Right atrium auricular region (tissue), 2 donors: ENCODE measurements at places on chromosomes 4 and X. TPM values are rescaled to one million over a fixed set of nuclear protein-coding genes. Genes with fewer than 3 reads are reported as not detected.

The SOWAHB gene
- not detected for total RNA-seq

DNA sequence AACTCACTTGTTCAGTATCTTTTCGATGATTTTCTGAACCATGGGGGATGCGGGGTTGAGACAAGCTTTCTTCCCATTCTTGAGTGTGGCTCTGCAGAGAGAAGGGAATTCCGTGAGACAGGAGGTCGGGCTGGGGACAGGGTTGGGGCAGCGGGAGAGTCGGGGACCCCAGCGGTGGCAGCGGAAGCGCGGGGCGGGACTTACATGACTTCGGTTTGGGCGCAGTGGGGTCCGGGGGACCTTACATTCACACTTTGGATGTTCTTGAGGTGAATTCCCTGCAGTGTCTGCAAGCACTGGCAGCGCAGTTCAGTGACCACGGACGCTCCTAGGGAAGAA lies 434 bp downstream of the CXCL3 start:
- H3K27ac ChIP-seq, result peak overlapping the region; percentile 75
- H3K4me1 ChIP-seq, result peaks cover 3% of the 10 kb centered on the region
- H3K27me3 ChIP-seq, result no peaks in the 10 kb centered on the region
- no peak for DNase-seq
- peak overlapping the region; percentile 57 for H3K4me3 ChIP-seq
- no peaks in the 10 kb centered on the region for H3K36me3 ChIP-seq

DNA sequence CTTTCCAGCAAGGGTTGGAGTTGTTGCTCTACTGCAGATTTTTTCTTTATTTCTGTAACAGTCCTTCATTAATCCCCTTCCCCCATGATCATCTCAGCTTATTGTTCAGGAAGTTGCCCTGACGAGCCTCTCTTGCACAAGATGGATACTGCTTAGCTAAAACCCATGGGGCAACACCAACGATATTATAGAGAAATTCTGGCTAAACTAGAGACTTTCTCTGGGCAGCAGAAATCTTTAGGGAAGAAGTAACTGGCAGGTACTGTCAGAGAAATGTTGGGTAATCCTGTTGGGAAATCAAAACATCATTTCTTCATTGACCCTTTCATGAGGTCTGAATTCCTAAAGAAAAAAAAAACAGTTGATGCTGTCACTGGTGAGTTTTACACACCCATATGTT lies 921.3 kb downstream of the NLGN4X start:
- no peaks in the 10 kb centered on the region for H3K27me3 ChIP-seq
- no peaks in the 10 kb centered on the region for H3K4me1 ChIP-seq
- H3K36me3 ChIP-seq, result no peaks in the 10 kb centered on the region
- H3K27ac ChIP-seq, result no peak overlapping the region

The CXCL11 gene
- not detected for total RNA-seq

- H3K4me1 ChIP-seq, result no peaks in the 10 kb centered on the region
- no peak overlapping the region for H3K4me3 ChIP-seq
- DNase-seq, result no peak
- no peaks in the 10 kb centered on the region for H3K36me3 ChIP-seq
- H3K27ac ChIP-seq, result no peak overlapping the region
- H3K27me3 ChIP-seq, result no peaks in the 10 kb centered on the region
Measured at GRCh38 chr4:183356173-183356830, 34.1 kb upstream of the CLDN24 start.

GRCh38 chrX:11214346-11215190 lies 78.6 kb upstream of the AMELX start:
- H3K4me1 ChIP-seq, result no peaks in the 10 kb centered on the region
- no peak overlapping the region for H3K4me3 ChIP-seq

The F8A3 gene
- 9.2 TPM for total RNA-seq

DNA sequence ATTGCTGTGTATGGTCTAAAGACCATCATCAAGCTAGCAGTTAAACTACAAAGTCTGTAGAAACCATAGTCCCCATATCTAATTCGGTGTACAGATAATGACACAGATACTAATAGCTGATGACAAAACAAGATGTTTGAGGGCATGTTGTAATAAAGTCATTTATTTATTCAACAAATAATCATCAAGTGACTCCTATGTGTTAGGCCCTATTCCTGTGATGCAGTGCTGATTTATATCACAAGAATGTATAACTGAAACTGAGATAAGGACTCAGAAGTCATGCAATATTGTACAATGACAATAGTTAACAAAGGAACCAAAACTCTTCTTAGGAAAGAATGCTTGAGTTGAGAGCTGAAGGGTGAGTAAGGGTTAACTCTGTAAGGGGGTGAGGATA lies 315.0 kb upstream of the NR3C2 start:
- no peaks in the 10 kb centered on the region for H3K27me3 ChIP-seq
- DNase-seq, result no peak
- no peaks in the 10 kb centered on the region for H3K4me1 ChIP-seq
- H3K36me3 ChIP-seq, result no peaks in the 10 kb centered on the region

- DNase-seq, result no peak
- no peak overlapping the region for H3K27ac ChIP-seq
- H3K27me3 ChIP-seq, result no peaks in the 10 kb centered on the region
- H3K4me1 ChIP-seq, result no peaks in the 10 kb centered on the region
- H3K4me3 ChIP-seq, result no peak overlapping the region
Measured at GRCh38 chrX:100944601-100945000, 15.9 kb upstream of the XKRX start.

DNA sequence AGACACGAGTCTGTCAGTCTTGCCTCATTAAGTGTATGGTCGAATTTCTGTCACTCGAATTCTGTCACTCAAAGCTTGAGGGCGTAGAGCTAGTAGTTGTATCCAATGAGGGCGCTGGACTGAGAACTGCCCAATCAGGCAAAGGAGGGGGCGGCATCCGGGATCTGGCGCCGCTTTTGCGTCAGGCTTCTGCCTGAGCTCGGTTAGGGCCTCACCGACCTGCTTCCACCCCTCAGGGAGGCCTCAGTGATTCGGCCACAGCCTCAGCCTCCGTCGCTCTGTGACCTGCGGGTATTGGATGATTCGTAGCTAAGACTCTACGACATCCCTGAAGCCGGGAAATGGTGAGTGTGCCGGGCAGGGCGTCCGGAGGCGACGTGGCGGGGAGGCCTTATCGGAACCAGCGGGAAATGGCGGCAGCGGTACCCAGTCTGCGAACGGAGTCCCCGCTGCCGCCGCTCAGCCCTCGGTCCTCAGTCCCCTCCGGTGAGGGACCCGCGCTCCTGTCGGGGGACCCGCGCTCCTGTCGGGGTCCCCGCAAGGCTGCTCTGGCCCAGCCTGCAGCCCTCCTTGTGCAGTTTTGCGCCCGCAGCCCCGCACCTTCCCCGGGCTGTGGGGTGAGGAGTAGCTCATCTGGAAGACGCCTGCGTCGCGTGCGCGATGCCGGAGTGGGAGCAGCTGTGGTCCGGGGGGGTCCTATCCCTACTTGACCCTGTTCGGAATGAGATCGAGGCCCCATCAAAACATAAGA lies 88.3 kb downstream of the ZNF718 start:
- H3K4me1 ChIP-seq, result peaks cover 11% of the 10 kb centered on the region
- DNase-seq, result peak; percentile 87
- H3K36me3 ChIP-seq, result no peaks in the 10 kb centered on the region
- H3K27me3 ChIP-seq, result no peaks in the 10 kb centered on the region
- peak overlapping the region; percentile 81 for H3K27ac ChIP-seq

DNA sequence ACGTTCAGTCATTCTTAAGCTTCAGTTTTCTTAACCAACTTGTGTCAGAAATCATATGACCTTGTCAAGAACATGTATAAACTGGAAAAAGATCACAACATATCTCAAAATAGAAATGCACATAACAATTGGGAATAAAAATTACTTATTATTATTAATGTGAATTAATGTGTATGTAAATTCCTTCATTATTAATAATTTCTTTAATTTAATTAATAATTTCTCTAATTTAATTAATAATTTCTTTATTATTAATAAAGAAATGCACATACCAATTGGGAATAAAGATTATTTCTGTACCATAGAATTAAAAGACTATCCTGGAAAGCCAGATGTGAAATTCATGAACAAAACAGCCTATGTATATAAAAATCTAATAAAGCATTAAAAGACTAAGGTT lies 718.5 kb upstream of the PCDH7 start:
- no peaks in the 10 kb centered on the region for H3K27me3 ChIP-seq
- H3K4me3 ChIP-seq, result no peak overlapping the region
- no peaks in the 10 kb centered on the region for H3K36me3 ChIP-seq
- DNase-seq, result no peak

GRCh38 chrX:100696699-100697351 lies 35.1 kb downstream of the SYTL4 start:
- H3K4me3 ChIP-seq, result no peak overlapping the region
- H3K36me3 ChIP-seq, result no peaks in the 10 kb centered on the region

The GAB3 gene
- 13.5 TPM for total RNA-seq

DNA sequence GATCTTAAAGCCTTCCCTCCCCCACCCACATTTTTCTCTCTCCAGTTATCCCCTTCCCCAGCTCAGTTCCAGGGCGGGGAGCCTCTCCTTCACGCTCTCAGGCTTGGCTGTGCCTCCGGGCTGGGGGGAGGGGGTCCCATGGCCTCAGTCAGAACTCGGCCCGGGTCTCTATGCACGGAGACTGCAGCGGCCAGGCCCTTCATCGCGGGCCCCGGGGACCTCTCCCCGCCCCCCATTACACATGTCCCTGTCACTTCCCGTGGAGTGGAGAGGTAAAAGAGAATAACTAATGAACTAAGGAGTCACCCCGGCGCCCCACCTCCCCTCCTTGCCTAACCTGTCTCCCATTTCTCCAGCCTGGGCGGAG lies 838 bp upstream of the PRICKLE3 start:
- no peak for DNase-seq
- no peaks in the 10 kb centered on the region for H3K36me3 ChIP-seq
- peaks cover 11% of the 10 kb centered on the region for H3K4me1 ChIP-seq
- peak overlapping the region; percentile 77 for H3K27ac ChIP-seq
- no peak overlapping the region for H3K4me3 ChIP-seq

The CXXC4 gene
- 3.1 TPM for total RNA-seq

- no peak overlapping the region for H3K4me3 ChIP-seq
- no peaks in the 10 kb centered on the region for H3K27me3 ChIP-seq
- DNase-seq, result no peak
- no peaks in the 10 kb centered on the region for H3K36me3 ChIP-seq
Measured at GRCh38 chrX:66931713-66932112, 292.8 kb upstream of the EDA2R start.

- no peaks in the 10 kb centered on the region for H3K36me3 ChIP-seq
- H3K27ac ChIP-seq, result no peak overlapping the region
- no peak overlapping the region for H3K4me3 ChIP-seq
- no peak for DNase-seq
- no peaks in the 10 kb centered on the region for H3K4me1 ChIP-seq
Measured at GRCh38 chr4:77564231-77564630, 41.4 kb upstream of the CXCL13 start.

The GPR50 gene
- not detected for total RNA-seq

DNA sequence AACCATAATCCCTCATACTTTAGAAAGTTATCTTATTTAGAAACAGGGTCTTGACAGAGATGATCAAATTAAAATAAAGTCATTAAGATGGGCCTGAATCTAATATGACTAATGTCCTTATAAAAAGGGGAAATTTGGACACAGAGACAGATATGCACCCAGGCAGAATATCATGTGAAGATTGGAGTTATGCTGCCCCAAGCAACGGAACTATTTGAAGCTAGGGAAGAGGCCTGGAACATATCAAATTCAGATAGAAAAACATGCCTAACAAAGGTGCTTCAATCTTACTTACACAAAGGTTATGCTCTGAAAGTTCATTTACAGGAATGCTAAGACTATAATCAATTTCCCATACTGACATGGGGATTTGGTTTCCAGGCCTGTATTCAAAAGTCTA lies 112.7 kb upstream of the NAP1L5 start:
- no peak overlapping the region for H3K4me3 ChIP-seq
- no peak for DNase-seq
- H3K27ac ChIP-seq, result no peak overlapping the region
- H3K36me3 ChIP-seq, result no peaks in the 10 kb centered on the region

DNA sequence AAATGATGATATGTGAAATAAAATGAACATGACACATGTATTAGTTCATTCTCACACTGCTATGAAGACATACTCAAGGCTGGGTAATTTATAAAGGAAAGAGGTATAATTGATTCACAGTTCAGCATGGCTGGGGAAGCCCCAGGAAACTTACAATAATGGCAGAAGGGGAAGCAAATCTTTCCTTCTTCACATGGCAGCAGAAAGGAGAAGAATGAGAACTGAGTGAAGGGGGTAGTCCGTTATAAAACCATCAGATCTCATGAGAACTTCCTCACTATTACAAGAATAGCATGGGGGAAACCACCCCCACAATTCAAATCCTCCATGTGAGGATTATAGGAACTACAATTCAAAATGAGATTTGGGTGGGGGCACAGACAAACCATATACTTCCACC lies 243.9 kb upstream of the GYPA start:
- DNase-seq, result no peak
- H3K27me3 ChIP-seq, result no peaks in the 10 kb centered on the region
- no peak overlapping the region for H3K4me3 ChIP-seq
- no peak overlapping the region for H3K27ac ChIP-seq
- H3K4me1 ChIP-seq, result no peaks in the 10 kb centered on the region

DNA sequence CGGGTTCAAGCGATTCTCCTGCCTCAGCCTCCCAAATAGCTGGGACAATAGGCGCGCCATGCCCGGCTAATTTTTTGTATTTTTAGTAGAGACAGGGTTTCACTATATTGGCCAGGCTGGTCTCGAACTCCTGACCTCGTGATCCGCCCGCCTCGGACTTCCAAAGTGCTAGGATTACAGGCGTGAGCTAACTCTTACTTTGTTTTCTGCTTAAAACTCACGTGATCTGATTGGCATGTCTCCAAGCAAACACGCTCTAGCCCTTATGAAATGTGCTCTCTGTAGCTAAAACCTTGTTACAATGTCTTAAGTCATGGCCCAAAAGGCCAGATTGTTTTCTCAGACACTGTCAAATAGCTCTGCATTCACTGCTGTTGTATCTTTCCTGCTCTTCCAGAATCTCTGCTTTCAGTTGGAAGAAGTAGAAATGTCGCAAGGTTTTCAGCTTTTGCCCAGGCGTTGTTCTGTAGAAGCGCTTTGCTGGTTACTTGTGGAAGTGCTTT lies 39.7 kb upstream of the OGT start:
- DNase-seq, result no peak
- H3K27ac ChIP-seq, result no peak overlapping the region
- no peaks in the 10 kb centered on the region for H3K27me3 ChIP-seq
- no peaks in the 10 kb centered on the region for H3K36me3 ChIP-seq
- peak overlapping the region; percentile 47 for H3K4me3 ChIP-seq

The SYP gene
- 3.5 TPM for total RNA-seq

DNA sequence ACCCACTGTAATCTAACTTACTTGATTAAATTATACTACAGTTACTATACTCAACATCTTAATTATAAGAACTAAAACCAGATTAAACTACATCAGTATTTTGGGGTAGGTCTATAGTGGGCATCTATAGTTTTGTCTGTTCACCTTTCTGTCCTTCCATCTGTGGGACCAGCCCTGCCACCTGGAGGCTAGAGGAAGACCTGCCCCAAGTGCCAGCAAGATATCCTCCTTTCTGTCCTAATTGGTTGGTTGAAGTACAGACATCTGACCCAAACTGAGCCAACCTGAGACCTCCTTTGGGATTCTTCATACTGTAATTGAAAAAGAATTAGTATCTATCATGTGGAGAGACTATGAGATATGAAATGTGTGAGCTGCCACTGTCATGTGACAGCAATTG lies 172.2 kb upstream of the TLL1 start:
- DNase-seq, result no peak
- H3K4me3 ChIP-seq, result no peak overlapping the region
- H3K4me1 ChIP-seq, result no peaks in the 10 kb centered on the region
- H3K27ac ChIP-seq, result no peak overlapping the region
- no peaks in the 10 kb centered on the region for H3K27me3 ChIP-seq
